ENCODE measurements at places on chromosomes 4 and X. TPM values are rescaled to one million over a fixed set of nuclear protein-coding genes. Genes with fewer than 3 reads are reported as not detected.
A peak's percentile ranks its signal among the peaks of the same experiment; 100 is the strongest.

DNA sequence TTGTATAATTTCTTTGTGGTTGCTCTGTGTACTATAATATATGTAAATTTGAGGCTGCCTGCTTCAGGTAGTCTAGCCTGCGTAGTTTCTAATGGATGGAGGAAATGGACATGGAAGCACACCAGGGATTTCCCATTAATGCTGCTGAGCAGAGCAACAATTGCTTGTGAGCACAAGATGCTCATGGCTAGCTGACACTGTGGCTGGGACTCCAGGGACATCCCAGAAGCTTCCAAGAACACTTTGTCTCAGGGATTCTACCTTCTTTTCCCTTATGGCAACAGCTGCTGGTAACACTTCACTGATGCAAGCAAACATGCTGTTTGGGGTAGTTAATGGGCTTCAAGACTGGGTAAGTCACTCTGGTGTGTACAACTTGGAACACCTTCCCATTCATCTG lies 66.1 kb downstream of the TENT5D start:
- DNase-seq: no peak

The ZNF157 gene
- not detected for total RNA-seq

GRCh38 chr4:173883821-173884220 lies 353.8 kb upstream of the HAND2 start:
- no peak for DNase-seq

The SYTL5 gene
- 0.09 TPM for total RNA-seq

The MAGEA8 gene
- total RNA-seq: not detected

The MAGEB1 gene
- total RNA-seq: not detected

The KLHL4 gene
- total RNA-seq: not detected

DNA sequence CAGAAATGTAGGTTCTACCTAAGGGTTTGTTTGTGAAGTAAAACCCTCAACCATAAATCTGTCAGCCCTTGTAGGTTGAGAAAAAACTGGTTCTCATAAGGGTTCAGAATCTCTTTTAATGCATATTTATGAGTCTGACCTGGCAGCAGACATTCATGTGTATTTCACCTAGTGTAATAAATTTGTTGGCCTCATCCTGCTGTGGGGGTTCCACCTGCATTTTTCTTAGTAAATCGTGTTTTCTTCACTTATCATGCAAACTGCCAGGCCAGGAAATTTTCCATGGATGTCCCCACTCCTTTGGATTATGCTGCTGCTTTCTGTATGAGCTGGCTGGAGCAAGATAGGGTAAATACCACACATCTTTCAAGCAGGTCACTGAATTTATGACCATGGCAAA lies 42.4 kb downstream of the KLHL13 start:
- no peak for DNase-seq

The RBM41 gene
- total RNA-seq: 13.2 TPM

The VEGFC gene
- total RNA-seq: 344 TPM

GRCh38 chrX:70196961-70197720 lies 19.9 kb downstream of the DGAT2L6 start:
- DNase-seq: peak; percentile 26

DNA sequence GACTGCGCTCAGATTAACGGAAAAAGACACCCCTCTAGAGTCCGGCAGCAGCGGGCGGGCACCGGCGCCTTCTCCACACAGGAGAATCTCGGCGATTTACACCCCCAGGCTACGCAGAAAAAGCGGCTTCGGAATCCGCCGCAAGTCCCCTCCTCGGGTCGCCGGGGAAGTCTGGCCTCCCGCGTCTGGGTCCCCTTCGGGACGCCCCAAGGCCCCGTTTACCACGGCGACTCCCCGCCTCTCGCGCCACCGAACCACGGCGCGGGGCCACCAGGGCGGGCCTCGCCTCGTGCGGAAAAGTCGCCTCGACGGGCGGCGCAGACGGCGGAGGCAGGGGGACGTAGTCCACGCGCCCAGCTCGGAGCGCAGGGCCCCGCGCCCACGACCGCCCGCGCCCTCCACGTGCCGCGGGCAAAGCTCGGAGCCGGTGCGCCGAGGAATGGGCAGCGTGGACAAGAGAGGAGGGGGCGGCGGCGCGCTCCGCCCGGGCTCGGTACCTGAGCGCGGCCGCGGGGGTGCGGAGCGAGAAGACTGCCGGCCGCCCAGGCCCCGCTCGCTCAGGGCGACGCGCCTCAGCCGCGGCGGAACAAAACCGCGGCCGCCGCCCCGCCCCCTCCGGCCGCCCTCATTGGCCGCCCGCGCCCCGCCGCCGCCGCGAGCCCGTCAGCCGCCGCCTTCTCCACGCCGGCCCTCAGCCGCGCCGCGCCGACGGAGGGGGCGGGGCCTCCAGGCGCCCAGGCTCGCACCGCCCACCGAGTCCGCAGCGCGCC lies at the start of gene FAM53A:
Gene FAM53A, minus strand, starts transcription at position 578 of the 770 bp plus-strand sequence. CDS start 15,572 bp downstream, outside the sequence.
- peak; percentile 78 for DNase-seq

GRCh38 chrX:727738-728621 lies 97.4 kb downstream of the SHOX start:
- DNase-seq: no peak

The SLC49A3 gene
- 0.34 TPM for total RNA-seq

The AVPR2 gene
- not detected for total RNA-seq

The LGI2 gene
- not detected for total RNA-seq

DNA sequence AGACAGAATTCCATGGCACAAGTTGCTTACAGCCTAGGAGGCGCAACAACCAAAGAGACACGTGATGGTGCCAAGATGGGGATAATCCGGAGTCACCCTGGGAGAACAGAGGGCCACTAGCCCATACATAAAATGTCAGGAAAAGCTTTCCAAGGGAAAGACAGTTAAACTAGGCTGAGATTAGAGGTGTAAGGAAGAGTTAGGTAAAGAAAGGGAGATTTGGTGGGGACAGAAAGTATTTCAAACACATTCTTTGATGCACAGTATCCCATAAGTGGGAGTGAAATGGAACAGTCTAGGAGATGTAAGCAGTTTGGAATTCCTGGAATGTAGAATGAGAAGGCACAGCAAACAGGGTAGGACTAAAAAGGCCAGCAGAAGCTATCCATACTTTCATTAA lies 860.9 kb upstream of the LCORL start:
- DNase-seq: peak; percentile 74

GRCh38 chrX:40140706-40141499 lies 43.1 kb upstream of the BCOR start:
- no peak for DNase-seq

The AFF2 gene
- not detected for total RNA-seq

DNA sequence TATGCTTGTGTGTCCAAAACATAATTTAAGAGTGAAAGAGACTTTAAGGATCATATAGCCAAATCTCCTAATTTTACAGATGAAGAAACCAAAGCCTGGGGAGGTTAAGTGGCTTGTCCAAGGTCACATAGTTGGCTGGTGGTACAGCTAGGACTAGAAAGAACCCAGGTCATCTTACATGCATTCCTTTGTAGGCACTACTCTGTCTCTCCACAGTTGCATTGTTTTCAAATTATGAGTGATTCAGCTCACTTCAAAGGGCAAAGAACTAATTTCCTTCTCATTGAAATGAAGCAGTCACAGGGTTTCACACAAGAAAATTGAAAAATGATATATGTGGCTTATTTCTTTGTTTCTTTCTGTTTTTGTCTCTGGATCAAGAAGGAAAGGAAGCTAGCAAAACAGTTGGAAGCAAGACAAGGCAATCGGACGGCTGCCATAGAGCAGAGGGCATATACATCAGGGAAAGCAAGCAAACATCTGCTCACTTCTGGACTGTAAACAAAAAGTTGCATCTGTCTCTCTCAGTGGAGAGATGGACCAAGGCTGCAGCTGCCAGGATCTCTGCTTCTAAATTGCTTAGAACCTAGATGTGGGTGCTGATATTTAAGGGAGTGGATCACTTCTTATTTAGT lies 107.5 kb upstream of the AMOT start:
- DNase-seq: no peak

The RHOXF2B gene
- total RNA-seq: not detected

DNA sequence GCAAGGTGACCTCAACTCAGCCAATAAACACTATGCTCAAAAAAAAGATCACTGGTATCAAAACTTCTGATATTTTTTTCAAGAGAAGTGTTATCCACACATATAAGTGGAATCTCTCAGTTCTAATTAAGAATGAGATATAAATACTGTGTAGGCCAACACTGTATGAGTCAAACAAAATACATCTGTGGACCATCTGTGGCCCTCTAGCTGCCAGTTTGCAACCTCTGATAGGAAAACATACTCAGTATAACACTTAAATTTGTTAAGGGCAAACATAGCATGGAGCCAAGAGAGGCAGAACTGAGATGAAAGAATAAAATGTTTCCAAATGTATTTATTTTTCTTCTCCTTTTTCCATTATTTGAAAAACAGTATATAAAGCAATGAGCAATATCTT lies 377.3 kb downstream of the ARAP2 start:
- no peak for DNase-seq

The LINC00632 gene
- 117 TPM for total RNA-seq

The ENPEP gene
- not detected for total RNA-seq

DNA sequence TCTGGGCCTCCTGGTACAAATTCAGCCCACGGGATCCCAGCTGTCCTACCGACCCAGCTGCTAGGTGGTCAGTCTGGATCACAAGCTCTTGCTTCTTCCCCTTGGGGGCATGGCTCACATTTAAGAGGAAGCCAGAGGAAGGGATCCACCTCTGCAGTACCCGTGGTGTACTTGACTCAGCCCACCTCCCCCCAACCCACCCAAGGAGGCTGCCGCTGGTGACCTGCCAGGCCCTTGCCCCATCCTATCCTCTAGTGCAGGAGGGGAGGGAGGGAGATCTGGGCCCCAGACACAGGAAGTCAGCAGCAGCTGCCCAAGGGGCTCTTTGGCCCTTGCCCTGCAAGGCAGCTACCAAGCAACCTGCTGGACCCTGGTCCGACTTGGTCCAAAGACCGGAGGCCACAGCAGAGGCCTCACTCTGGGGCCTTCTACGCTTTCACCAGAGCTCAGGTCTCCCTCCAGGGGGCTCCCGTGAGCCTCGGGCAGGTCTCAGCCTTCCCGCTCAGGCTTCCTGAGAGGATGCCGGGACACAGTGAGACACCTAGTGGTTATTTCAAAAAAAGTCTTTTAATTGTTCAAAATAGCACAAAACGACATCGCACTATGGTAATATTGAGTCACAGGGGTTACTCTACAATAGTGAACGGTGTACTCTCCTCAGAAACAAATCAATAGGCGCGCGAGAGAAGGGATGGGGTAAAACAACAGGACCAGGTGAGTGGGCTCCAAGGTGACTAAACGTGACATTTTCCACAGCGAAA lies 2.7 kb upstream of the RENBP start:
- DNase-seq: peak; percentile 65

- DNase-seq: no peak
Measured at GRCh38 chrX:66200050-66200664, 36.1 kb downstream of the HEPH start.

- no peak for DNase-seq
Measured at GRCh38 chrX:66045894-66046293, 6.0 kb upstream of the VSIG4 start.

The GDPD2 gene
- total RNA-seq: not detected

DNA sequence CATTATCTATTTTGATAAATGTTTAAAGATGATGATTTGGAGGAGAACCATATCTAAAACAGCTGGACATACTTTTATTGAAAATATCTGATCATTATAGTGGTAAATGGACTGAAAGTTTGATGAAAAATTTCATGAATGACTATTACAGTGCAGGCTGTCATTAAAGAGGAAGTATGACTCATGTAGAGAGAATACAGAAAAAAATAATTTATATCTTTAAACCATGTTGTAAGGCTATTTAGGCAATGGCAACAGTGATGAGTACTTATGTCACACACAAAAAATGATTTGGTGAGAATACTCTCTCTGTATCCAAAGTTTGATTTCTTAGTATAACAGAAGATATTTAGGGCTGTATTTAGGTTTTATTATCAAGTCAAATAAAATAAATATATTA lies 3.9 kb upstream of the GLRB start:
- DNase-seq: peak; percentile 13

DNA sequence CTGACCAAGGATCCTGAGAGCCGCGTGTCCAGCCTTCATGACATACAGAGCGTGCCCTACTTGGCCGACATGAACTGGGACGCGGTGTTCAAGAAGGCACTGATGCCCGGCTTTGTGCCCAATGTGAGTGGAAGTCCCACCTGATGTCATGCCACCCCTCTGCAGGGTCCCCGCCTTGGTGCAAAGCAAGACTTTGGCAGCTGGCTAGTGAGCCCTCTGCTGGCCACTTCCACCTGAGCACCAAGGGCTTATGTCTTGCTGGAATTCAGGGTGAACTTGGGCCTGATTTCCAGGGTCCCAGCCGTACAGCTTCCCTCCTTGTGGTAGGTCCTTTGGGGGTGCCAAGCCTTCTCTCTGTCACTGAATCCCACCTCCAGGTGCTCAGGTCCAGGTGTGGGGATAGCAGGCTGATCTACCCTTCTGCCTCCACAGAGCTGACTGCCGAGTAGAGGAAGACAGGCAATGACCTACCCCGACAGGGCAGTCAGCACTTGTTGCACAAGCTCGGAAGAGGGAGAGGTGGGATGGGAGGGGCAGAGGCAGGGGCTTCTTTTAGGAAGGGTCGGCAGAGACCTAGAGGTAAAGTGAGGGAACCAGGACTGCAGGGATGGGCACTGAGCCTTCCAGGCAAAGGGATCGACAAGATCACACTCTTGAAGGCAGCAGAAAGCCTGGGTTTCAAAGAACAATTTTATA lies 248.1 kb downstream of the EVC2 start:
- no peak for DNase-seq

DNA sequence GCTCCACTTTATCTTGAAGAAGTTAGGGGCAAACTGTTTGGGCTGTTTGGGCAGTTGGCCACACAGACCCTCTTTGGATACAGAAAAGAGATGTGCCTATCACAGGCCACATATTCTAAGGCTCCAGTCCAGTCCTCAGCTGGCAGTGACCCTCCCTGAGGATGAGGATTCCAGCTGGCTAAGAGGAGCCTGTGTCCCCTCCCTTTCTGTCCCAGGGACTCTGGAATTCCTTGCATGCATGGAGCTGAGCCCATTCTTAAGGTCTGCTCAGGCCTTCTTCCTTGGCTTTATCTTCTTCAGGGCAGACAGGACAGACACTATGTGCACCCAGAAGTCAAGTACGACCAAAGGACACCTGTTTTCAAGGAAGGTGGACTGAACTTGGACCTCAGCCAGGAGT lies 23.8 kb upstream of the GK2 start:
- DNase-seq: no peak

DNA sequence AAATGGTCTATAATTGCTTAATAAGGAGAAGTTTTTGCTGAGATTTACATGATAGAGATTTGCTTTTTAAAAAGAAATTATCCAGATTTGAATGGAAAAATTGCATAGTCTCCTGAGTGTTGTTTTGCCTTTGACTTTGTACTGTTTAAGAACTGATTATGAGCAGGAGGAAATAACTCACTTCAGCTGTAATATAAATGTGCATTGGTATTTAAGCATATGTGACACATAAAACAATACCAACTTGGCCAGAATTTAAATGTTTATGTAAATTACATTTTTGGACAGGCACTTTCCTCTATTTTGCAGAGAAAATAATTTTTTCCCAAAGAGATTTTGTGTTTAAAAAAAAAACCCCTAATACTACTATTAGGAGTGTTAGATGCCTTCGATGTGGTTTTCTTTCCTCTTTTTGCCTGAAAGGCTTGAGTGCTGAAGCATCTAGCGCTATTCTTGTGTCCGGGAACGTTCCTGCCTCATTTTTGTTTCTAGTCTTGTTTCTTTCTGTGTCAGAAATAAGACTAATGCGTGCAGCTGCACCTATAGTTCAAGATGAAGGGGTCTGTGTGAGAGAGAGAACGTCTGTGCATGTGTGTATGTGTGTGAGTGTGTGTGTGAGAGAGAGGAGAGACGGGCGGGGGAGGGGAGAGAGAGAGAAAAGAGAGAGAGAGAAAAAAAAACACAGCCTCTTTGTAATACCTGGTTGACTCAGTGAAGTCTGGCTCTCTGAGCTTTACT lies 60.8 kb downstream of the TBL1X start:
- no peak for DNase-seq
